Stimulated activated CD8-positive, alpha-beta memory T cell treated with anti-CD3 and anti-CD28 coated beads, Interleukin-7, amount 100 ng/mL, for 48 hours (primary cell): ENCODE measurements at places on chromosomes 16 and 17.

- no peak for DNase-seq
These were observed 16.0 kb upstream of the LRRC75A start for GRCh38 chr17:16507918-16508533.

- no peak for DNase-seq
These were observed 14.0 kb downstream of the PRSS54 start for GRCh38 chr16:58280846-58281301.

GRCh38 chr16:84532855-84533486, 28.5 kb upstream of the MEAK7 start:
- DNase-seq, result no peak

- no peak for DNase-seq
These were observed 80.7 kb downstream of the MPRIP start for GRCh38 chr17:17122781-17123483.

DNA sequence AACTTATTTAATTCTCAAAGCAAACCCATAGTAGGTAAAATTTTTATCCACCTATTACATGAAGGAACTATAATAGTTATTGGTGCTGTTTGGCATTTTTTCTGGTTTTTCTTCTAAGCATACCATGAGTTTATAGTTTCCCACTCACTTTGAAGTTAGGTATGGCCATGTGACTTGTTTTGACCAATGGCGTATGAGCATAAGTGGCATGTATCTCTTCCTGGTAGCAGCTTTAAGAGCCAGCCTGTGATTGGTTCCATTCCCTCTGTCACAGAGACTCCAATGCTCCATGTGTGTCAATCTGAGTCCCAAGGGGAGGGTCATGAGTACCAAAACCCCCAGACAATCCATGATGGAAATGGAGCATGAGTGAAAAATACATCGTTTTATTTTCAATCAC, 282.9 kb upstream of the N4BP1 start:
- DNase-seq, result no peak

- DNase-seq, result no peak
These were observed 155.9 kb upstream of the IRX5 start for GRCh38 chr16:54774768-54775167.

- no peak for DNase-seq
These were observed 1.2 kb downstream of the CACNA1G start for GRCh38 chr17:50561746-50562141.

DNA sequence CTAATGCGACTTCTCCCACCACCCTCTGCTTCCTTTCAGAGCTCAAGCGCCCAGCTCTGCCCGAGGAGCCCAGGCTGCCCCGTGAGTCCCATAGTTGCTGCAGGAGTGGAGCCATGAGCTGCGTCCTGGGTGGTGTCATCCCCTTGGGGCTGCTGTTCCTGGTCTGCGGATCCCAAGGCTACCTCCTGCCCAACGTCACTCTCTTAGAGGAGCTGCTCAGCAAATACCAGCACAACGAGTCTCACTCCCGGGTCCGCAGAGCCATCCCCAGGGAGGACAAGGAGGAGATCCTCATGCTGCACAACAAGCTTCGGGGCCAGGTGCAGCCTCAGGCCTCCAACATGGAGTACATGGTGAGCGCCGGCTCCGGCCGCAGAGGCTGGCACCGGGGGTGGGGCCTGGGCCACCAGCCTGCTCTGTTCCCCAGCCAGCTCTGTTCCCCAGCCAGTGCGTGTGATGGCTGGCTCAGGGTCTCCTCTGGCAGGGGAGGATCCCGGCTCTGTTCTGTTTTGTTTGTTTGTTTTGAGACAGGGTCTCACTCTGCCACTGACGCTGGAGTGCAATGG, 18.7 kb downstream of the CRISPLD2 start:
- DNase-seq, result no peak

- DNase-seq, result no peak
These were observed 50.0 kb upstream of the AKAP1 start for GRCh38 chr17:57034807-57035754.

DNA sequence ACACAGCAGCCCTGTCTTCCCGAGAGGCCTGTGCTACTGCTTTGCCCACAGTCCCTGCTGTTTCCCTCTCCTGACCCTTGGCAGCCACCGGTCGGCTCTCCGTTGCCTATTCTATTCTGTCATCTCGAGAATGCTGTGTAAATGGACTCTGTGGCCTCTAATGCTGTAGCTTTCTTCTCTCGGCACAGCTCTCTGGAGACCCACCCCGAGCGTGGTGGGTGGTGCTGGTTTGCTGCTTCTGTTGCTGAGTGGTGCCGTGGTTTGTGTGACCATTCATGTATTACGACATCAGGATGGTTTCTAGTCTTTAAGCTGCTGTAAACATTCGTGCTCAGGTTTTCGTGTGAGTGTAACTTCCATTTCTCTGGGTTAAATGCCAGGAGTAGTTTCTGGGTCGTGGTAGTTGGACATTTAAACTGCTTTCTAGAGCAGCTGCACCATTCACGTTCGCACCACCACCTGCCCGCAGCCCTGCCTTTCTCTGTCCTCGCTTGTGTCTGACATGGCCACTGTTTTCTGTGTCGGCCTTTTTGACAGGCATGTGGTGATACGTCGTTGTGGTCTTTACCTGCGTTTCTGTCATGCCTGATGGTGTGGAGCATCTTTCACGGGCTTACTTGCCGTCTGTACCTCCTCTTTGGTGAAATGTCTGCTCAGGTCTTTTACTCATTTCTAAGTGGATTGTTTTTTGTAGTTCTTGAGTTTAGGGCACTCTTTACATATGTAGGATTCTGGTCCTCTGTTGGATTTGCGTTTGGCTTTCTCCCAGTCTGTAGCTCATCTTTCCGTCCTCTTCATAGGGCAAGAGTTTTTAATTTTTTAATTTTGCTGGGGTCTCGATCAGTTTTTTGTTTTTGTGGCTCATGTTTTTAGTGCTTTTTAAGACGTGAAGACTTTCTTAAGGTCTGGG, 47.7 kb upstream of the ZNF750 start:
- DNase-seq, result no peak

DNA sequence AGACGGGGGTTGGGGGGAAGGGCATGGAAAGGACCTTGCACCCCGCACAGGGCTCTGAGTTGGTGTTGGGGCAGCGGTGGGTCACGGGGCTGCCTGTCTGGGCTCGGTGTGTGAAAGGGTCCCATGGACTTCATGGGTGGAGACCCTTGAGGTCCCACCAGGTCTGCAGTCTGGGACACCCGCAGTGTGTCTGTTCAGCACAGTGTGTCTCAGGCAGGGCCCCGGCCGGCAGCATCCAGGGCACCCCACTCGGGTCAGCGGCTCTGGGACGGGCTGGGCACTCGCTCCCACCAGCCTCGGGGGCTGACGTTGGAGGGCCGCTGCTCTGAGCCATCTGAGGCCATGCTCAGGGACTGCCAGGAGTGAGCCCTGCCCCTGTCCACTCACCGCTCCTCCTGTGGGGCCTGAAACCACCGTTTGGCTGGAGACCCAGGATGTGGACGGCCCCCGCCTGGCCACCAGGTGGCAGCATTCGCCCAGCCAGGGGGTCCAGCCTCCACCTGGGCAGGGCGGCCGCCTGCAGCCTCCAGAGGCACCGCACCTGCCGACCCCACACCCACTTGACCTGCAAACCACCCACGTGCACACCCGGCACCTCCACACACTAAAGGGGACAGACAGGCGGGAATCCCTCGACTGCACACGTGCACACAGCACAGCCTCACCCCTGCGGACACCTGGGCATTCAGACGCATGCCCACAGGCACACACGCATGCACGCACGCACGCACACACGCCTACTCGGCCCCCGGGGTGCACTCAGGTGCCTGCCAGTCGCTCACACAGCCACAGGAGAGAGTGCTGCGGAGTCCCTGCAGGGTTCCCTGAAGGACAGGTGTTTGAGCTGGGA, 10.1 kb upstream of the ZFPM1 start:
- DNase-seq, result peak; percentile 59

- DNase-seq, result no peak
These were observed 131.3 kb downstream of the KCNJ18 start for GRCh38 chr17:21823643-21824042.

DNA sequence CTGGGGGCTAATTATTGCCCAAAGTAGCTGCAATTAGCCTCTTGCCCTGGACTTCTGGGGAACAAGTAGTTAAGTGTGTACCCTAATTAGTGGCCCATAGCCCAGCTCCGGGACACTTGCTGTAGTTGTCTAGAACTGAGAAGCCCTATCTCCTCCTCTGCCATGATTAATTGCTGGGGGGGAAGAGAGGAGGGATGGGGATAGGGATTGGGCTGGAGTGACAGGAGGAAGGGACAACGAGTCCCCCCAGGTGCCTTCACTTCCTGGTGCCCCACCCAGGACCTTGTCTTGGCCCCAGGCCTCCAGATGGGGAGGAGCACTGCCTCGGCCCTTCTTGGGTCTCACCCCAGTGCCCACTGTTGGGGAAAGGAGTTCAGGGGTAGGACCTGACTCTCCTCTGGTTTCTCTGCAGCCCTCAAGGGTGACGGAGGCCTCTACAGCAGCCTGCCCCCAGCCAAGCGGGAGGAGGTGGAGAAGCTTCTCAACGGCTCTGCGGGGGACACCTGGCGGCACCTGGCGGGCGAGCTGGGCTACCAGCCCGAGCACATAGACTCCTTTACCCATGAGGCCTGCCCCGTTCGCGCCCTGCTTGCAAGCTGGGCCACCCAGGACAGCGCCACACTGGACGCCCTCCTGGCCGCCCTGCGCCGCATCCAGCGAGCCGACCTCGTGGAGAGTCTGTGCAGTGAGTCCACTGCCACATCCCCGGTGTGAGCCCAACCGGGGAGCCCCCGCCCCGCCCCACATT, 17.4 kb downstream of the NGFR start:
- DNase-seq, result no peak

GRCh38 chr16:783404-784161, 4.6 kb downstream of the RPUSD1 start:
- no peak for DNase-seq
